Diencephalon (tissue), 1 donor: ENCODE measurements at places on chromosomes 4 and X. TPM values are rescaled to one million over a fixed set of nuclear protein-coding genes. Genes with fewer than 3 reads are reported as not detected.

The TKTL2 gene
- total RNA-seq: 0.46 TPM

The ARHGAP36 gene
- 8.5 TPM for total RNA-seq

The HSD17B13 gene
- total RNA-seq: 0.69 TPM

The BCLAF3 gene
- total RNA-seq: 31.1 TPM

The SYP gene
- 273 TPM for total RNA-seq
